ENCODE measurements at places on chromosomes 7 and 10.

DNA sequence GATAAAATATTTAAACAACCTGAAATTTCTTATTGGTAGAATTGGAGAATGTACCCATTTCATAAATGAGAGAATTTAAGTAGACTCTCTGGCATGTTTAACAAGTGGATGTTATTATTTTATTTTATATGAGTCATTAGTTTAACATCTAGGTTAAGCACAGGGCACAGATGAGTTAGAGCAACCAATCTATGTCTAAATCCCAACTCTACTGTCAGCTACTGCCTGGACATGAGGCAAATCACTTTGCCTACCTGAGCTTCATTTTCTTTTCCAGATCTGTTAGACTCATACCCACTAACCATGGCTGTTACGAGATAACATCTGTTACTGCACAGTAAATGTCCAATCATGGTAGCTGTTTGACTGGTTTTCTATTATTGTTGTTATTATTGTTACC is 251.1 kb downstream of the INHBA start:
- no peak for DNase-seq

GRCh38 chr7:114832906-114833595 is 88.8 kb upstream of the MDFIC start:
- DNase-seq = no peak

DNA sequence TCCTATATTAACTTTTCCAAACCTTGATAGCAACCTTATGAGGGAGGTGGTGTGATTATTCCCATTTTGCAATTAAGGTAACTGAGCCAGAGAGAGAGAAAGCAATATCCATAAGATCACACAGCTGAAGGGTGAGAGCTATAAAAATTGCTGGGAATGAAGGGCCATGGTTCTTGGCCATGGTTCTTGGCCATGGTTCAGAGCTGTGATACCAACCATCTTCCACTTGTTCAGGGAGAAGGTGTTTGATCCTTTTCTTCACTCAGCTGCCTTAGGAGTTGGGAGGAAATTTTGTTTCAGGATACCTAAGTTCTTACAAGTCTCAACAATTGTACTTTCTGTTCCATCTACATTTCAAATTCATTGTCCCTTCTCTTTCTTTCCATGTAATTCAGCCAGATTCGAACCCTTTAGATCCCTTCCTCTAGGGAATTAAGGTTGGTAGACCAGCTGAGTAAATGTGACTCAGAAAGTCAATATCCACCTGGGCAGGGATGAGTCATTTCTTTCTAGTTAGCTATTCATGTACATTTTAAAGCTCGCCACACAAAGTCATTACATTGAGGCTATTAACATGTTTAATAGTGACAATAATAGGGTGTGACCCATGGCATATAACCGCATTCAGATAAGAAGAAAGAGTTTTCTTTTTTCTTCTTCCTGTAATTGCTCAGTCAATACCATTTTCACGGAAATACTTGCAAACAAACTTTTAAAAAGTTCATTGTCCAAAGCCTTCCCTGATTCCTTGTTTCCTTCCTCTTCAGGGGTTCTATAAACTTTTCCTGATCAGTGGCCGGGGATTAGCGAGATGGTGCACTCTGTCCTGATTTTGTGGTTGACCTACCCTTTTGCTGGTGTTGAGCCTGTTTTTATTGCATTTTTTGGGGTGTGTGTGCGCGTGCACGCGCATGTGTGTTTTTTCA is 143.4 kb downstream of the TCF7L2 start:
- no peak for DNase-seq

DNA sequence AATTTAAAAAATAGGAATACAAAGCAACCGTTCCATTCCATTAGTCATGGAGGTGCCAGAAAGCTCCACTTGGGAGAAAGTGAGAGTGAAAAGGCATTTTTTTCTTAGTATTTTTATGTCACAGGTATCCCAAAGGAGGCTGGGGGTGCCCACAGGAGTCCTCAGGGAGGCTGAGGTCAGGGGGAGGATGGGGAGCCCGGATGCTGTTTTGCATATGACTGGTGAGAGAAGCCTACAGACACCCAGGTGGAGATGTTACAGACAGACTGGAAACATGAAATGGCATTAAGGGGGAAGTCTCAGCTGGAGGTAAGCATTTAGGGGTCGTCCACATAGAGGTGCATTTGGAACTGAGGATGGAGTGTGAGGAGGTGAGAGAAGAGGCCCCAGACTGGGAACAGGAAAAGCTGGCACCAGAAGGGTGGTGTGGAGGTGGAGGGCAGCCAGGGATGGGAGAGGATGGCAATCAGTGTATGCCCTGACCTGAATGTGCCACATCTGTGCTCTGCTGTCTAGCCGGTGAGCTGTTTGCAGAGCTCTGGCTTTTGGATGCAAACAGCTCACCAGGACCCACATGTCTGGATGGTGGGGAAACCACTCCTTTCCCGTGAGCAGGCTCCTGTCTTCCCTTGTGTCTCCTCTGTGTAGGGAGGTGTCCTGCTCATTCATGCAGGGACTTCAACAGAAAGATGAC is 101.1 kb downstream of the RAMP3 start:
- no peak for DNase-seq

DNA sequence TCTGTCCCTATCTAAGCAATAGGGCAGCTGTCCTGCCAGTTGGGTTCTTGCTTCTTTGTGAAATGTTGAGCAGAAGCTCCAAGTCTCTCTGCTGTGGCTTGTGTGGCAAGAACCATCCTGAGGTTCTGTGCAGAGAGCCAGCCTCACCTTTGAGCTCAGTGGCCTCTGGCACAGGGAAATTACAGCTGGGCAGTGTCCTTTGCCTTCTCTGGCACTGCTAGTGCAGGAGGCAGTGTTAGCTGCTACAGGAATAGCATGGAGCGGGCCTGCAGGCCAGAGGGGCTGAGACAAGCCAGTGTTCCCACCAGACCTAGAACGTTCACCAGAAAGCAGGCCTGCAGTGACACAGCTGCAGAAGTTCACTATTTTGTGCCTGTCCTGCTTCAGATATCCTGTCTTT is 1.8 kb downstream of the PRXL2A start:
- DNase-seq = no peak

GRCh38 chr7:116518961-116519360 is 5.9 kb upstream of the CAV1 start:
- DNase-seq = no peak

DNA sequence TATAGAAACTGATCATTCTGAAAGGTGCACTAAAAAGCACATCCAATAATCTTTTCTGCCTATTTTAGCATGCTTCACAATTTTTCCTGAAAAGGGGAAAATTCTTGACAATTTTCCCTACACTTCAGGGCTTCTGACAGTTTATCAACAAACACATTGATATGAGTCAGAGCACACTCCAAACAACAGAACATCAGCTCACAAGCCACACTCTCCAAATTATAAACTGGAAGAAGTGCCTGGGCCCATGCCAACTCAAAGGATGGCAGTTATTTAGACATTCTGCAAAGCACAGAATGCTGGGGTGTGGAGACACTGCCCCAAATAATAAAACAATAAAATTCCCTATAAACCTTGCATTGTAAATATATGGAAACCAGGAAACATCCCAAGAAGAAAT is 90.8 kb downstream of the ELAPOR2 start:
- DNase-seq = no peak

GRCh38 chr7:132815696-132816311 is 239.5 kb upstream of the PLXNA4 start:
- no peak for DNase-seq

DNA sequence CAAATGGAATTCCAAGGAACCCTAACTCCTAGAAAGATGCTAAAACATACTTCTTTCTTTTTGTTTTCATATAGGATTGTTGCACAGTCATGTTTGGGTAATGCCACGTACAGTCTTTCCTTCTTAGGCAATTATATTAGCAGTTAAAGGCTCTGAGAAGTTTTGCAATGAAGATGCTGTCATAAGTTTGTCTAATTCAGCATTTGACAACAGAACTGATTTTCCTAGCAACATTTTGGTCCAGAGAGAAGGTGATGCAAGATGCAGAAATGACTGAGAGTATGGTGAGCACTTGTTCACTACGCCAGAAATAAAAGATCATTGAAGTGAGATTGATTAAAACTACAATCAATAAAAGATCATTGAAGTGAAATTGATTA is 184.0 kb upstream of the PLXNA4 start:
- no peak for DNase-seq

- DNase-seq = no peak
Measured at GRCh38 chr7:68244389-68244788, 1247.8 kb downstream of the TYW1 start.

GRCh38 chr10:121268363-121268762 is 329.9 kb downstream of the FGFR2 start:
- DNase-seq = no peak

- no peak for DNase-seq
Measured at GRCh38 chr7:44615149-44615611, 8.8 kb downstream of the OGDH start.

DNA sequence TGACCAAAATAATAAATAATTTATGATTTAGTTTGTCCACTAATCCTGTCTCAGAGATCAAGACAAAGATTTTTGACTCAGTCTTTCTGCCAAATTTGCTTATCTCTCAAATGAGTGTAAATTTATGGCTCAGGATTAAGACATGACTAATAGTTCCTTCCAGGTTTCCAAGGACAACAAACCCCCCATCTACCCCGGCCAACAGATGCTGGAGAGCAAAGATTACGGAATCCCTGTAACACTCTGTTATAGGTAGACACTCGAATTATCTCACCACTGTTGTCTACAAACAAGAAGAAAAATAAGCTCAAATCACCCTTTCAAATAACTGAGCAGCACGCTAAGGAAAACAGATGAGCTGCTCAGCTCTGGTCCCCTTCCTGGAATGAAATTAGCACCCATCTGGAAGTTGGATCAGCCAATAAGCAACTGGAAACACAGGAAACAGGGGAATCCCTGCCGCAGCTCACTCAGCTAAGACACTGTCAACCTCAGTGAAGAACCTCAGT is 56.8 kb upstream of the SVIL start:
- DNase-seq = no peak

DNA sequence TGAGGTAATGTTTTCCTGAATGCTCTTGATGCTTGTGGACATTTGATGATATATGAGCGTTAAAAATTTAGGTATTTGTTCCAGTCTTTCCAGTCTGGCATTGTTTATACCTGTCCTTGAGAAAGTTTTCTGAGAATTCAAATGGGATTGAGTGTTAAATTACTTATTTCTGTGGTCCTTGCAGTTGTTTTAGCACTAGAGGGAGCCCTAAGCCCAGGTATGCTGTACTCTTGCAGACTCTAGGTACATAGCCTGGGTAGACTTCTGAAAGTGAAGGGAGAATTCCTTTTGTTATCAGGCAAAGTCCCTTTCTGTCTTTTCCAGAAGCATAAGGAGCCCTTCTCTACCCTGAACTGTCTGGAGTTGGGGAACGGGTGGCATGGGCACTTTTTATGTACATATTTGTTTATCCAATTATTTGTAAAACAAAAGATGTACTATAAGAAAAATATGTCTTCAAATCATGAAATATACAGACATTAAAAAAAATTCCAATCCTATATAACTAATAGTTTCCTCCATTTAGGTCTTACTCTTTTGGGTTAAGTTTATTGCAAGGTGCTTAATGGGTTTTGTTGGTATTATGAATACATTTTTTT is 262.1 kb downstream of the ATRNL1 start:
- DNase-seq = no peak

- DNase-seq = no peak
Measured at GRCh38 chr10:34966451-34966850, 123.7 kb downstream of the CUL2 start.

DNA sequence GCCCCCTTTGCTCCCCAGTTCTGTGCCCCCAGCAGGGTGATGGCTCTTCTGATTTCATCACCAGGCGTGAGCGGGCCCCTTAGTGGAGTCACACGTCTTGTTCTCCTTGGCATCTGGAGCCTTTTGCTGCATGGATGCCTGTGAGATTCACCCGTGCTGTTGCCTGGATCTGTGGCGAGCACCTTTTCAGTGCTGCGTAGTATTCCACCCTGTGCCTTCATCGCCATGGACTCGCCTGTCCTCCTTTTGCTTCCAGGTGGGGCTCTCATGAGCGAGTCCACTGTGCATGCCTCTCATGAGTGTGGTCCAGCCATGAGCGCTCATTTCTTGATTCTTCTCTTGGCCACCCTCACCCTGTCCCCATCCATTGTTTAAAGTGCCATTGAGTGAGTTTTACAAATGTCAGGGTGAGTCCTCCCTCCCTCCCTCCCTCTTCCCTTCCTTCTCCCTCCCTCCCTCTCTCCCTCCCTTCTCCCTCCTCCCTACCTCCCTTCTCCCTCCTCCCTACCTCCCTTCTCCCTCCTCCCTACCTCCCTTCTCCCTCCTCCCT is 44.0 kb downstream of the UNCX start:
- no peak for DNase-seq

DNA sequence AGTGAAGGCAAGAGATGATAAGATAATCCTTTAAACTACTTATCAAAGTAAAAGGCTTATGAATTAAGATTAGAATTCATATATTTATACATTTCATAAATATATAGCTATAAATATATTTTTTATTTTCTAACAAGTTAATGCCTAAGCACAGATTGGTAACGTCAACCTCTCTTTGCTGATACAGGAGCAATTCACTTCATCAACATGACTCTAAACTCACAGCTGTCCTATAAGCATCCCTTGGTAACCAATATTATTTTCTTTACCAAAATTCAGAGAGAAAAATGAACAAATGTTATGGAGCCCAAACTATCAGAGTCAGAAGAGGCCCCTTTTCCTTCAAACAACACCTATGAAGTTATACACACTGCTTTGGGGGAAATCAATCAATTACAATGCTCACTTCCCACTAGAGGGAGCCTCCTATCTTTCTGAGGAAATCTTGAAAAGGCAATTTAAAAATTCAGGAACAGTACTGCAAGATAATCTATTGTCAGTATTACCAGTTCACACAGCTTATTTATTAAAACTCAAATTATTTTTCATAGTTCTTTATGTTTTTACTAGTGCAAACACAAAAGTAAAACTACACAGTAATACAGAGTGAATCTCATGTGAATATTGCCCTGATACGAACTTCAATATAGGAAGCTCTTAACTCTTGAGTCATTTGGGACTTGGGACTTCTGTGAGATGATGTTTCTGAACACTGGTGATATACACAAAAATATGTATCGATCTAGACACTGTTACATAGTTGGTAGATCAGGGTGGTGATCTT is 51.0 kb upstream of the NOBOX start:
- DNase-seq = no peak
